ENCODE measurements at places on chromosomes 12 and 14.

DNA sequence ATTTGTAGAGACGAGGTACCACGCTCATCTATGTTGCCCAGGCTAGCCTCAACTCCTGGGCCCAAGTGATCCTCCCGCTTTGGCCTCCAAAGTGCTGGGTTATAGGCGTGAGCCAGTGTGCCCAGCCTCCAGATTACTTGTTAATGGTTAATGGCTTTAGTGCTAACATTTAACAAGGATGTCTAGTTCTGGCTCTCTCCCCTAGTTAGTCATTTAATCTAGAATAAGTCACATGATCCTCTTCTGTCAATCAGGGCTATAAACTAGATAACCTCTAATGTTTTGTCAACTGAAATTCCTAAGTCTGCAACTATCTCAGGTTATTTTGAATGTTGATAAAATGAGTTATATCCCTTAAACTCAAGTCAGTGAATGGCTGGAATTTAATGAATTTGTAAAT is 15.7 kb downstream of the ACTR6 start:
- no peak for DNase-seq

- no peak for DNase-seq
Measured at GRCh38 chr12:89994911-89995310, 286.3 kb upstream of the ATP2B1 start.

- no peak for DNase-seq
Measured at GRCh38 chr14:73239393-73240241, 2.3 kb downstream of the PAPLN start.

DNA sequence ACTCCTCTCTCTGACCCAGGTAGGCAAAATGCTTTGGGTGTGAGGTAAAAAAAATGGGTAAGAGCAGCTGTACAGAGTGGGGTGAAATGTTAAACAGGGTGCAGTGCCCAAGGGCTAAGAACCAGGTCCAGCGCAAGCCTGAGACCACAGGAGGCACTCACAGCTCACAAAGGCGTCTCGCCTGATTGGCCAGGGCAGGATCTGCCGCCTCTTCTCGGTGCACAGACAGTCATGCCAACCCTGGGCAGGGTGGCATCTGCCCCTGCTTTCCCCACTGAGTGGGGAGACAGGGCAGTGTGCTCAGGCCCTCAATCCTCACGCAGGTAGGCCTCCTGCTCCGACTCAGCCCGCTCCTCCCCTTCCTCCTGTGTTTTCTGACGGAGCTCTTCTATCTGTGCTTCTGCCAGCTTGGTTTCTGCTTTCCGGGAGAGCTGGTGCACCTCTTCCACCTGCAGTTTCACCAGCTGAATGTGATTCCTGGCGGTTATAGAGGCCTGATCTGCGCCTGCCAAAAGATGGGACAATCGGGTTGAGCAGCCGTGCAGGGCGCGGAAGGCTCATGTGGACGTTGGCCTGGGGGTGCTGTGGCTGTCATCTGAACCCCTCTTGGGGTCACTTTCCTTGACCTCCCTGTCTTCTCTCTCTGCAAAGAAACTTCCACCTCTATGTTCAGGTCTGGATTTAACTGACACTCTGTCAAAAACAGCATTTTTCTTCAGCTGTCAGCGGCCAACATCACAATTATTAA is 4.7 kb downstream of the B3GNT4 start:
- DNase-seq: no peak

DNA sequence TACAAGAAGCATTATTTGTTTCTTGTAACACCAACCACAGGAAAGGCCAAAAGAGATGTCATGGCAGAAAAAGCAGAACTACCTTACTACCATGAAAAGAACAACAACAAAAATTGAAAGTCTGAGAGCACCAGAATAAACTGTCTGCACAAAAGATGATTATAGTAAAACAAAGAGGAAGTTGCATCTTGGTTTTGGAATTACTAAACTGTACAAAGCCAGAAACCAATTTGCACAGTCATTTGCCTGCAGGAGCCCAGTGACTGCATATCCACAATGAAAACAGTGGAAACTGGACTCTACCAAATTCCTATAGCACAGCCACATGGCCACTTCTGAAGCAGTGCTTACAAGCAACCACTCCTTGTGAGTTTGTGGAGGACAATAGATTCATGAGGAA is 276.2 kb downstream of the SSPN start:
- DNase-seq: no peak

DNA sequence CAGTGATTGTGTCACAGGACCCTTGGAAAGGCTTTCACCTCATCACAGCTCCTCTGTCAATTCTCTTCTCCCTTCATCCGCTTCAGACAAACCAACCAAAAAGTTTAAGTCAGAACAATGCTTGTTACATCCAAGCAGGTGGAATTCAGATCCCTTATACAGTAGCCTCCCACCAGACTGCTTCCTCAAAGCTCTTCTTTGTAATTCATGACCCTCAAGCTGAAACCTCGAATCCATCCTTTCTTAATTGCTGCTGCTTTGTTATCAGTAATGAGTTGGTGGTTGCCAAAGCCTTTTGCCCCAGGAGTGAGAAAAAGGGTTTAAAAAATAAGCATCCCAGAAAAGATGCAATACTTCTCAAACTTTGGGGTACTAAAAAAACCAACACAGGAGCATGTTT is 9.5 kb downstream of the BEST3 start:
- DNase-seq: no peak
